ENCODE measurements at places on chromosomes 6 and 20.

GRCh38 chr6:89287351-89288028, 27.6 kb downstream of the GABRR2 start:
- DNase-seq: no peak

DNA sequence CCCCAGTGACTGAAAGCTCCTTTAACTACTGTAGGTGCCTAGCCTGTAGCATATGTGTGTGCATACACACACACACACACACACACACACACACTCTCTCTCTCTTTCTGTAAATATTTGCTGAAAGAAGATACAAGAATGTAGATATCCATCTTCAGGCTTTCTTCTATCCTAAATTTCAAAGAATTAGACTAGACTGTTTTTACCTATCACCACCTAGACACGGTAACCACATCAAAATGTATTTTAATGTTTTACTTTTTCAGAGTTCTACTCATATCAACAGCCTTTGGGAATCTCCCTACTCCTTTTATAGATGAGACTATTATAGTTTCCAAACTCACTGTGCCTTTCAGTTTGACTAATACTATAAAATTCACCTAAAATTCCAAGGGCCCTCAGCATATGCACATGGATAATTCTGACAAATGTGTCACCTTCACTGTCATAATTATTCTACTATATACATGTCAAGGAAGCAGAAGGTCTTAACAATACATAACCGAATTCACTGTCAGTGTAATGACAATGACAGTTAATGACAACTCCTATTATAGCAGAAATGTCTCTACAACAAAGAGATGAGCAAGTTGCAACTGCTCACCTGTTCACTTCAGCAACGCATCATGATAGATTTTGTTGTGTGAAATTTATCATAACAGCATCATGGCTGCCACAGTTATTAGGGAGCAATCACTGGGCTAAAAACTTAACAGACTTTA, 236.5 kb downstream of the GMPR start:
- peak; percentile 72 for DNase-seq

DNA sequence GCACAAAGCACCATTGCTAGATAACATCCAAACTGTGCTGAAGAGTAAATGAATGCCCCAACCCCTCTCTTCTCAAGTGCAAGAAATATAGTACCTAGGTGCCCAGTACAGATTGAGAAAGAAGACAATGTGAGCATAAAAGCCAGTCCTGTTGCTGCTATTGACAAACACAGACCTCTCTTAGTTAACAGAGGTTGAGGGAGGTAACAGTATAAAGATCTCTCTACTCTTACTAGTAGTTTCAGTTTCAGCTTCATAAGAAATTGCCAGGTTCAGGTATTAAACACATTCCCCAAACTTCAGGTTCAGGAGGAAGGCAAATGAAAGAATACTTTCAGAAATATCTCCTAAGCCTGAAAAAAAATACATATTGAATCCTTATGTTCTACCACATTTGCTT, 31.4 kb downstream of the TBC1D32 start:
- DNase-seq: no peak

- no peak for DNase-seq
Observed at GRCh38 chr6:85469276-85470022, 19.6 kb downstream of the NT5E start.

- DNase-seq: no peak
Observed at GRCh38 chr20:16272780-16273360, 300.4 kb downstream of the KIF16B start.

- no peak for DNase-seq
Observed at GRCh38 chr6:52537001-52537753, 39.7 kb downstream of the TRAM2 start.

DNA sequence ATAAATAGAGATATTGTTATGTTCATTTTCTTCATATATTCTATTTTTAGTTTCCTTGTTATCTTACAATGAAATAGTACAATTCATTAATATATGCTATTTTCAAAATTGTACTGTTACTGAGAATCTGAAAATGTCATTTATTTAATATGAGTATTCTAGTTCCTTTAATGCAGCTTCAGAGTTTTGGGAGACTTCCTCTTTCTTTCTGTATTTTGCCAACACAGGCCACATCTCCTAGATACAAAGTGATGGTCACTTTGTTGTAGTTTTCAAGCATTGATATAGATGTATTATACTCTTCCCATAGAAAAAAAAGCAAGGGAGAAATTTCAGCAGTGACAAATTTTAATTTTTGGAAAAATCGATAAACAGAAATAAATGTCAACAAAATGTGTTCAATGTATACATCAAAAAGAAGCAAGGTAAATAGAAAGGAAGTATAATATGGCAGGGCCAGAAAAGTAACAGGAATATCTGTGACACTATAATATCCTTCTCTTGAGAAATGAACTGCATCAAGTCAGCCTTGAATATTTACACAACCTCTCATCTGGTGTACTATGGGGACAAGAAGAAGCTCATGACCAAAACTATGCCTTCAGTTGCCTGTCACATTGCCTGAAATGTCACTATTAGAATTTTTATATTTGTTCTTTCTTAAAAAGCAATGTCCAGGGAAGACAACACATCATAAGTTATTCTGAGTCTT, 396.0 kb downstream of the TBC1D32 start:
- no peak for DNase-seq

GRCh38 chr6:168385037-168385759, 55.8 kb upstream of the SMOC2 start:
- DNase-seq: no peak

- DNase-seq: no peak
Observed at GRCh38 chr6:103269581-103269980, 1590.1 kb downstream of the HACE1 start.
